Motor neuron (in vitro differentiated cells): ENCODE measurements at places on chromosomes 7 and 10.

- no peak for ATAC-seq
Measured at GRCh38 chr7:23235813-23236221, 10.8 kb upstream of the GPNMB start.

GRCh38 chr10:79562135-79562756 lies 2.0 kb upstream of the SFTPA2 start:
- ATAC-seq: peak; percentile 59

- ATAC-seq: peak; percentile 27
Measured at GRCh38 chr10:61135276-61135721, 191.3 kb upstream of the RHOBTB1 start.

- ATAC-seq: no peak
Measured at GRCh38 chr7:41624818-41625217, 78.1 kb downstream of the INHBA start.

DNA sequence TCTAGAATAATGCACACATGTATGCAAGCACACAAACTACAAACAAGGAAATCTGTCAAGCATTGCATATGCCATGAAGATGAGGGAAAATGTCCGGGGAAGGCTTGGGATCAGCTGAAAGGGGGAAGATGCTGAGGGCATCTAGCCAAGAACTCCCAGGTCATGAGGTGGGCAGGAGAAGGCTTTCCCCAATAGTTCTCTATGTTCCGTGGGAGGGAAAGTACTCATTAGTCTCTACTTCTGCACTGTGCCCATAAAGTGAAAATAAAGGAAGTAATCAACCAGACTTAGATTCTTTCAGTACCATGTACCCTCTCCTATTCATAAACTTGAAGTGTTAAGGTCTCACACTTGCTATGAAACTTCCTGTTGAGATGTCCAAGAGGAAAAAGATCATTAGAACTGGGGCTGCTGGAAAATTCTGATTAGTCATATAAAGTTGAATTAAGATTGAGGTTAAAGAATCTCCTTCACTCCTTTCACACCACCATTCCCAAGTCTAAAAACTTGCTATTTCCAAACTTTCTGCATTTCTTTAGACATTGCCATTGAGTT lies 17.1 kb upstream of the LIPF start:
- ATAC-seq: no peak

DNA sequence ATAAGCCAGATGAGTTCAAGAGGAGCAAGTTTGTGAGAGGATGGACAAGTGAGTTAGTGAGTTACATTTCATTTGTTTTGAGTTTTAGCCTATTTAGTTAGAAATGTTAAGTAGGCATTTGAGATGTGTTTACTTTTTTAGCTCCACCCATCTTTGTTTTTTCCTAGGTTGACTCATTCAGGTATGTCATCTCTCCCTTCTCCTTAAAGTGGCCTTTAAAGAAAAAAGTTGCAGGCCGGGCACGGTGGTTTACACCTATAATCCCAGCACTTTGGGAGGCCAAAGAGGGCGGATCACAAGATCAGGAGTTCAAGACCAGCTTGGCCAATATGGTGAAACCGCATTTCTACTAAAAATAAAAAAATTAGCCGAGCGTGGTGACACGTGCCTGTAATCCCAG lies 71.2 kb downstream of the BMPR1A start:
- ATAC-seq: no peak

GRCh38 chr7:106239406-106239805 lies 45.4 kb downstream of the NAMPT start:
- peak; percentile 97 for ATAC-seq

- ATAC-seq: no peak
Measured at GRCh38 chr7:116198748-116199410, 11.5 kb upstream of the TES start.

DNA sequence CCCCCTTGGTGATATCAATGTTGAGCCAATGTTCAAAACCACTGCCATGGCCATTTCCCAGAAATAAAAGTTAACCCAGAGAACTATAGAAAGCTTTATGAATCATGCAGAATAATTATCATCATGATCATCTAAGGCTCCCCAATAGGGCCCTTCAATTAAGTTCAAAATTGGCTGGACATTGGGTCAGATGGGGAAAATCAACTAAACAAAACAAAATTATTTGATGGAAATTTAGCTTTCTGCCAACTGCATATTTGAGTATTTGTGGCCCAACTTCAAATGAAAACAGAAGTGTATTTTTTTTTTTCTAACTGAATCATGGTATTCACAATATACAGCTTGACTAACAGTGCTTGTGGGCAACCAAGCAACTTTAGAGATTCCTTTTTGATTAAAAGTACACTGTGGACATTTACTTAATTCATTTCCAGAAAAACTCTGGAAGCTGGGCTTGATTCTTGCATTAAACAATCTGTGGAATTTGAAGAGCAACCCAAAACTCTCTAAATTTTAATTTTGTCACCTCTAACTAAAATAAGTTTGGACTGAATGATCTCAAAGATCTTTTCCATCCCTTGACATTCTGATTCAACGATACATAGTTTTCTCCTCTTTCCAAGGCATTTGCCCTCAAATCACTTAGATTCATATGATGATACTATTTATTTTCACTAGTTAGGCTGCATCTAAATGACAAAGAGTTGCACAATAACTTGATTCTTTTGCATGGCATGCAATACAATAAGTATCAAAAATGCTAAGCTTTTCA lies 203.2 kb downstream of the AHR start:
- ATAC-seq: no peak

- no peak for ATAC-seq
Measured at GRCh38 chr7:70360557-70360956, 762.3 kb downstream of the AUTS2 start.

DNA sequence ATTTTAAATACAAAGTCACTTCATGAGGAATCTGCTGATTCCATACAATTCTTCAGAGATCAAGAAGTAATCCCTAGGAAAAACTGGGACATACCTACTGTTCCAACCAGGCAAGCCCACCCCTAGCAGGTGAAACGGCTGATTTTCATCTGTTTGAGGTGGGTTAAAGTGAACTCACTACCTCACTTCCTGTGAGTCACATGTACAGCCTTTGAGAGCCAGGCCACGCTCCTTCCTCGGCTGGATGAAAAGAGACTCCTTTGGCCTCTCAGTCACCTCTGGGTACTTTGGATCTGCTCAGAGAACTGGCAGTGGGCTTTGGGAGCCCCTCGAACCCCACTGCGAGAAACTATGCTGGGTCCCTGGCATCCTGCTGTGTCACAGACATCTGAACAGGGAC lies 68.2 kb downstream of the CHST15 start:
- no peak for ATAC-seq

DNA sequence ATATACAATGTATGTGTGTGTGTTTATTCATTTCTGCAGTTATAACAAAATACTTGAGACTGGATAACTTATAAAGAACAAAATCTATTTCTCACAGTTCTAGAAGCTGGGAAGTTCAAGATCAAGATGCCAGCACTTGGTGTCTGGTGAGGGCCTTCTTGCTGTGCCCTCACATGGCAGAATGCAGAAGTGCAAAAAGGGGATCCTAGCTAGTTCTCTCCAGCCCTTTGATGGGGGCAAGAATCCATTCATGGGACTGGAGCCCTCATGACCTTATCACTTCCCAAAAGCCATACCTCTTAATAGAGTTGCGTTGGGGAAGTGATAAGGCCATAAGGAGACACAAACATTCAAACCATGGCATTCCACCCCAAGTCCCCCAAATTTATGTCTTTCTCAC lies 8.4 kb downstream of the GRB10 start:
- no peak for ATAC-seq

DNA sequence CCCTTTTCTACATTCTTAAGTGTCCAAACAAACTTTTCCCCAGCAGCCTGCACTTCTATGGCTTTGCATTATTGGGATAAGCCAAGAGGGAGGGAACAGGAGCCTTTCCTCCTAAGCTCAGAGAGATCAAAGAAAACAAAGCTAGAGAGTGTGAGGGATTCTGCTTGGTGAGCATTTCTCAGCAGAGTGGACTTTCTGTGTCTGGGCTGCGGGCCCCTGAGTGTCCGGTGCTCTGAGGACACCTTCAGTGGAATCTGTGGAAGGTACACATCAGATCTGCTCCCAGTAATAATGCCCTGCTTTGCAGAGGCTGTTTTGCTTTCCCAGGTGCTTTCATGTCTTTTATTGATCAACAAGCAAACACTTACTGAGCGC lies 50.2 kb downstream of the KCNMA1 start:
- peak; percentile 38 for ATAC-seq

GRCh38 chr7:80960244-80960795 lies 41.5 kb upstream of the SEMA3C start:
- ATAC-seq: no peak

DNA sequence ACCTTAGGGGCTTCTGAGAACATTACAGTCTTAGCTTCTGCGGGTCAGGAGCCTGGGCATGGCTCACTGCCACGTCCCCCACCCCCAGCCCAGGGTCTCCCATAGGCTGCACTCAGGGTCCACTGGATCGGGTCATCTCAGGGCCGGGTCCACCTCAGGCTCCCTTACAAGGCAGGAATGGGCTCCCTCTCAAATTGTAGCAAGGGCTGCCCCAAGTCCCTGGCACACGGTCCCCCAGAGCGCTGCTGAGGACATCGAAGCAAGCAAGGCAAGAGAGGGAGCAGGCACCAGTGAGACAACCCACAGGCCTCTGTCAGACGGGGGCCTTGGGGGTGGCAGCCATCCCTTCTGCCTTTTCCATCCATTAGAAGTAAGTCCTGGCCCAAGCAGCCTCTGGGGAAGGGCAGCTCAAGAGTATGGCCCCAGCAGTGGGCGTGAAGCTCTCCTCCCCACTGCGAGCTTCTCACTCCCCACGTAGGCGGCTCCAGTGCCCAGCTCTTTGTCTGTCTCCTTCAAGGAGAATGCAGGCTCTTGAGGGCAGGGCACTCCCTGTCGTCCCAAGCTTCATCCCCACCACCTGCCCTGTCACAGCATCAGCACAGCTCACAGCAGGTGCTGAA lies 18.0 kb upstream of the RET start:
- ATAC-seq: no peak

- no peak for ATAC-seq
Measured at GRCh38 chr10:91955114-91955513, 31.5 kb downstream of the BTAF1 start.

- no peak for ATAC-seq
Measured at GRCh38 chr7:2029211-2029905, 203.4 kb downstream of the MAD1L1 start.

GRCh38 chr10:24723386-24723787 lies 300 bp downstream of the ARHGAP21 start:
- peak; percentile 2 for ATAC-seq

DNA sequence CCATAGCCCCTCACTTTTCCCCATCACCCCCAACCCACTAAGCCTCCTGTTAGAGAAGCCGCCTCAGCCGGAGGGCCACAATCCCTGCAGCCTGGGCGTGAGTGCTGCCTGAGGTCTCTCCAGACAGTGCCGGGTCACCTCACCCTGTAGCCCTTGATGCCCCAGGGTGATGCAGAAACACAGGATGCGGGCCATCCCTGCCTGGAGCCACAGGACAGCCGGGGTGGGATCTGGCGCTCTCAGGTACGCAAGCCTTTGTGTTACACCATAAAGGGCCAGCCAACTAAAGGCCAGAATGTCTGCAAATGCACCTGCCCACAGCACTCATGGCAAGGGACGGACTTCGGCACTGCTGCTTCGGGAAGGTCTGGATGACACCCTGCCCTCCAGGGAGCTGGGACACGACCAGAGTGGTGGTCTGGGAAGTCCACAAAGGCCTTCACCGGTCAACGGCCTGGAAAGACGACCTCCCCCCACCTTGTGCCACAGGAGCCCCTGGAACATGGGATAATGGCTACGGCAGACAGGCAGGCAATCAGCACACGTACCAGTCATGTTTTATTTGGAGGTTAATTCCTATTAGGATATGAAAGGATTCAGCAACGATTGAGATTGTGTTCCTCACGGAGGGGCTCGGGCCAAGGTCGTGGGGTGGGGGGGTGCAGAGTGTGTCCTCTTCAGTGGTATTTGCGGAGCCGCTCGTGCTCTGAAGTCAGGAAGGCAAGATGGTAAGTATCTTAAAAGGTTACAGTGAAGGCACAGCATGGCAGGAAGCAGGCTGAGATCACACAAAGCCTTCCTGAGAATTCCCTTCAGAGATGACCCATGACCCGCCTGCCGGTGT lies 8.1 kb downstream of the ATP5MF start:
- no peak for ATAC-seq

- ATAC-seq: no peak
Measured at GRCh38 chr10:25683344-25683743, 250.7 kb upstream of the MYO3A start.

GRCh38 chr7:100566018-100566531 lies 7.6 kb downstream of the SAP25 start:
- no peak for ATAC-seq

GRCh38 chr7:18421297-18422002 lies 74.1 kb upstream of the HDAC9 start:
- ATAC-seq: peak; percentile 21

- ATAC-seq: no peak
Measured at GRCh38 chr7:81175275-81175940, 256.6 kb upstream of the SEMA3C start.

DNA sequence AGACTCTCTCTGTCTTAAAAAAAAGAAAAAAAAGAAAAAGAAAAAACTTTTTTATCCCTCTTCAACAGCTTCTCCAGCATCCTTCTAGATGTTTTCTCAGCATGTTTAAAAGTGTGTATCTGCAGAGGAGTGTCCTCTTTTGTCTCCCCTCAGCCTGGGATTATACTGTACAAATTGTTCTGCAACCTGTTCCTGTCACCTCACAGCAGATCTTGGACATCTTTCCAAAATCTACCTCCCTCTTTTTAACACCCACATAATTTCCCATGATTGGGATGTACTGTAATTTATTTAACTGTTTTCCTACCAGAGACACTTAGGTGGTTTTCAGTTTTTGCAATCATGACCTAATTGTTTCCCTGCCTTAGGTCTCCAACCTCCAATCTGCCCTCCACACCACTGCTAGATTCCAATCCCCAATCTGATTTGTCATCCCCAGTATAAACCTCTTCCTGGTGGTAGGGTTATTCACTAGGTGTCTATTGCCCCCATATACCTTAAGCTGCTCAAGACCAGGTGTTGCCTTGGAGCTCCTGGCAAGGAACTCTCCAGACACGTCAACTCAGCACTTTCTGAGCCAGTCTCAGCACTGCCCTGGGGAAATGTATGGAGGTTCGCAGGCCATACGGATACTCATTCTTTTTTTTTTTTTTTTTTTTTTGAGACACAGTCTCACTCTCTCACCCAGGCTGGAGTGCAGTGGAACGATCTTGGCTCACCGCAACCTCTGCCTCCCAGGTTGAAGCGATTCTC lies 17.6 kb upstream of the DDIT4 start:
- no peak for ATAC-seq

DNA sequence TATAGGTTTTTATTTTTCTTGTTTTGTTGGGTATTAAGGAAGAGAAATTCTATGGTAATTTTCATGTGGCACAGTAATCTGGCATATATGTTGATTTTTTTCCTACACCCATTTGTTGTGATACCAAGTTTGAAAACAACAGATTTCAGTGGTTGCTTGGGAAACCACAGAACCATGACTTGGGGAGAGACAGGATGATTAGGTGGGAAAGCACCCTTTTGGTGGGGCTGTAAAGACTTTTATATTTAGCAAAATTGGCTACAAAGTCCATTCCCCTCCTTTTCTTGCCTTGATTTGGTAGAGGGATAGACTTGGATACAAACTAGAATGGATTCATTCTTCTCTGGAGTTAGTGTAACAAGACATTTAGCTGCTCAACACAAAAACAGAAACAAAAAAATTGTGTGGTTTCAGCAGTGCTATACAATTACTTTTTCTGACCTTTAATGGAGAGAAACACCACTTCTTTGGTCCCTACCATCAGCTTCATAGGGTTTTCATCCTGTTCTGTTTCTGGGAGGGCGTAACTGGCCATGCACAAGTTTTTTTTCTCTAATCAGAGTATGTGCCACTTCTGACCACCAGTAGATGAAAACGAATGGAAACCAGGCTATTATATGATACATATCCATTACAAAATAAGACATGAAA lies 52.7 kb downstream of the FIGNL1 start:
- ATAC-seq: no peak
